A549 treated with Hydrocortisone at 1 μM for 4 hours (cell line): ENCODE measurements at places on chromosomes 7 and 10. TPM values are rescaled to one million over a fixed set of nuclear protein-coding genes. Genes with fewer than 3 reads are reported as not detected.

Gene OPN4
- not detected in 5 replicates for total RNA-seq

Gene SKIDA1
- total RNA-seq, result 0.74 to 1.2 TPM (median 1.1 TPM) in 5 replicates

Gene PGAM2
- not detected in 5 replicates for total RNA-seq

Gene MSS51
- total RNA-seq, result 0.37 to 0.59 TPM (median 0.48 TPM) in 5 replicates

Gene SHTN1
- 19.1 to 29.1 TPM (median 25.9 TPM) in 5 replicates for total RNA-seq
